NCI-H1930 (cell line): ENCODE measurements at places on chromosomes 2 and 18.

DNA sequence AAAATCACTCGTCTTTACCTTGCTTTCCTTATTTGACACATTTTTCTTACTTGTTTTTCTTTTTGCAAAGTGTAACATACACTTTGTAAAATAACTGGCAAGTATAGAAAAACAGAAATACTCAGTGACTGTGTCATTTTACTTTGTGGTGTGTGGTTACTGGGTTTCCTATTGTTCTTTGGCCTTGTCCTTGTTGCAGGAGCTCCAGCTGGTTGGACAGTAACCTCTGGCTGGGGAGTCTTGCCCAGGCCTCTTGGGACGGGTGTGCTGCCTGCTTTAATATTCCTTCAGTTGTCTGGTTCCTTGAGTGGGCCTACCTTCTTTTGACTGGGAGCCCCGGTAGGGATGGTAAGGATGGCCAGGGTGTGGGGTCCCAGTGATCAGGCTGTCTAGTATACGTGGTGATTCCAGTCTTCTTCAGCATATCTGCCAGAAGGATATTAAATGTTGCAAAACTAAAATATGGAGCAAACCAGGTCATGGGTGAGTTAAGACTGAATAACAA is 53.8 kb downstream of the RNF144A start:
- DNase-seq: no peak

DNA sequence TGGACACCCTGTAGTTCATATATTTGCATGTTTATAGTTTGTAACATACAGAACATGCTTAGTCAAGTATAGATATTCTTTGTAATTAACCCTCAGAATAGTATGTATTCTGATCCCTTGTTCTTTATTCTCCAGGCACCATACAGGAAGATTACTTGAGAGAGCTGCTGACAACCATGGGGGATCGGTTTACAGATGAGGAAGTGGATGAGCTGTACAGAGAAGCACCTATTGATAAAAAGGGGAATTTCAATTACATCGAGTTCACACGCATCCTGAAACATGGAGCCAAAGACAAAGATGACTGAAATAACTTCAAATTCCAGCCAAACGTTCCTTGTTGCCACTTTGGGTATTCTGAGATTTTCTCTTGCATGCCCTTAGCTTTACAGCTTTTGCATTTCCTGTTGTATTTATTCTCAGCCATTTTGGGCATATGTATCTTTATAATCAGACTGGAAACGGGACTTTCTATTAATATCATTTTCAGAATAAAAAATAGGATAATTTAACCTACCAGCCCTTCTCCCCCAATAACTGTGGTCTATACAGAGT is 6.2 kb upstream of the MYL12B start:
- no peak for DNase-seq

DNA sequence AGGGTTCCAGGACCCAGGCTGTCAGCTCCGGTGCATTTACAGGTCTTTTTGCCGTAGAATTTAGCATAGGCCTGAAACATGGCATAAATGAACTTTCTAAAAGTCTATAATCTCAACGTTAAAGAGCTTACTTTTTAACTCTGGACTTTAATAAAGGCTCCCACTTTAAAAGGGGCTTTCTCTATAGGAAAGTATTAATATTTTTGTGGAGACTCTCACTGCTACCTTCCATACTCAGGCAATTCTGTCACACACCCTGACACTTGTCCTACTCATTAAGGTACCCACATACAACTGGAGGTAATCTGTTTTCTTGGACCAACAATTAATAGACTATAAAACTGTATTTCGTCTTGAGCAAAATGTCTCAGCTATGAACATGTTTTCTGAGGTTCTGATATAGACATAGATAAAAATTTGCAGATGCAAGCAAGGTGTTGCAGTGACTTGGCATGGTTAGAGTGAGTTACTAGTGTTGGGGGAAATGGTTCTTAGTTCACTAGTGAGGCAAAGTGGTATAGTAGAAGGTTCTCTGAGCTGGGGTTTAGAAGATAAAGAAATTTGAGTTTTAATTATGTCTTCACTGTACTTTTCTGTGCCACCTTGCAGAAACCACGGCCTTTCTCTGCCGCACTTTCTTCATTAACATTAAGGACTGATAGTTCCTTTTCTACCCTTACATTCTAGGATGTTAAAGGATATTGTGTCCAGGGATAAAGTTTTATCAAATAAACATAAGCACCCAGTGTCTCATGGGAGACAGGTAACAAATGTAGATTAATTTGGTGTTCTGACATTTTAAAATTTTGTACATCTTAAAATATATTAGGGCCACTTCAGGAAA is 10.8 kb upstream of the NR4A2 start:
- no peak for DNase-seq

- no peak for DNase-seq
Measured at GRCh38 chr2:43934567-43934966, 61.2 kb downstream of the LRPPRC start.

DNA sequence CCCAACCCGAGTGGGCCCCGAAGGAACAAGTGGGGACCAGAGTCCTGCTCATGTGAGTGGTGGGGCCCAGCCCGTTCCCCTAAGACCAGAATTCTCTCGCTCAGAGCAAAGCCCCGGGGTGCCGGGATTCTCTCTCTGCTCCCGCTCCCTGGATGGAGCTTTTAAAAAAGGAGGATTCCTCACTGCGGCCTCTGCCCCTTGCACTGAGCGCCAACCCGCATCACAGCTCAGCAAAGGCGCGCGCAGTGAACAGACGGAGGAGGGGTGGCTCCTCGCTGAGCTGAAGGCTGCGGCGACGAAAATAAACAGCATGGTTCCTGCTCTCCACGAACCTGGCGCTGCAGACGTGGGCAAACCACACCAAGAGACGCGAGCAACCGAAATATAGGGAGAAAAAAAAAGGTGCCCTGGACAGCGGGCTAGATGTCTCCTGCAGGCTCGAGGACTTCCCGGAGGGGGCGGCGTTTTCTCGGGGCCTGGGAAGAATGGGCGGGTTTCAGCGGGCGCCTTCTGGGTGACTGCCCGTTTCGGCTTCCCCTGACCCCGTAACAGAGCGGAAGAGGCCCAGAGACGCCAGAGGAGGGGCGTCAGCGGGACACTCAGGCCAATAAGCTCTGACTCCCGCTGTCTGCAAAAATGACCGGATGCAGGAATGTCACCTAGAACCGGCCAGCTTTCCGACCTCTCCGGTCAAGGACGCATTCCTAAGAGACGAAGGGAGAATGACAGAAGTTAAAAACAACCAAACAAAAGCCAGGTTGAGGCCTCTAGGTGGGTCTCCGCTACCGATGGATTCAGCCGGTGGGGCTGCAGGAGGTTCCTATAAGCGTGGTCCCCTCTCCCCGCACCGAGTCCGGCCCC is 819 bp upstream of the KLF11 start:
- no peak for DNase-seq

DNA sequence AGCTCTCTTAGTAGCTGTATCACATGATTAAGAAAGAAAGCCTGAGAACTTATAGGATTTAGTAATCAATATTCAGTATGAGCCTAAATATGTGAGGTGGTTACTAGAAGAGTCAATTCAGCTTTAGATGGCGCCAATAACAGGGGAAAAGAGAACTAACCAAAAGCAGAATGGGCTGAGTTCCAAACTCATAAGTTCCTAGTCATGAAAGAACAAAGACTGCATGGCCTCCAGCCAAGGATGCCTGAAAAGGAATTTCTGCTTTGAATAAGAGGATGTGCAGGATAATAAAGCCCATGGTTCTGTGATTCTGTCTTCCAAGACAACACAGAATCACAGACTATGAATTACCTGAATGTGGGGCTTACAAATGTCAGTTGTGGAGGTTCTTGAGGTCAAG is 196.5 kb downstream of the SATB2 start:
- DNase-seq: no peak

- DNase-seq: peak; percentile 12
Measured at GRCh38 chr18:3448838-3449511, 997 bp upstream of the TGIF1 start.

GRCh38 chr2:214138779-214139178 is 272.1 kb upstream of the VWC2L start:
- DNase-seq: no peak

- no peak for DNase-seq
Measured at GRCh38 chr2:171958475-171958874, 36.2 kb downstream of the HAT1 start.

DNA sequence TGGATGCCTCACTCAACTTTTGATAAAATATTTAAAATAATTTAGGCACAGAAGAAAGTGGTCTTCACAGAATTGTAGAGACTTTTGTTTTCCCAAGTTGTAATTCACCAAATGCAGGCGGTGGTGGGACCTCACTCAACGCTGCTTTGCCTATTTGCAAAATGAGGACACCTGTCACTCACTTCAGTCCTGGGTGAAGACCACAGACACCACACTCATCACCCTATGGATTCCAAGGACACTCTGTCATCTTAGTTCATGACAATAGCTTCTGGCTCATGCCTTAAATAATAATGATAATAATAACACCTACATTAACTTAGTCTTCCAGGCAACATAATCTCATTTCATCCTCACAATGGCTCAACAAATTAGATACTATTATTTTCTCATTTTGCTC is 234.4 kb downstream of the RNF152 start:
- no peak for DNase-seq

DNA sequence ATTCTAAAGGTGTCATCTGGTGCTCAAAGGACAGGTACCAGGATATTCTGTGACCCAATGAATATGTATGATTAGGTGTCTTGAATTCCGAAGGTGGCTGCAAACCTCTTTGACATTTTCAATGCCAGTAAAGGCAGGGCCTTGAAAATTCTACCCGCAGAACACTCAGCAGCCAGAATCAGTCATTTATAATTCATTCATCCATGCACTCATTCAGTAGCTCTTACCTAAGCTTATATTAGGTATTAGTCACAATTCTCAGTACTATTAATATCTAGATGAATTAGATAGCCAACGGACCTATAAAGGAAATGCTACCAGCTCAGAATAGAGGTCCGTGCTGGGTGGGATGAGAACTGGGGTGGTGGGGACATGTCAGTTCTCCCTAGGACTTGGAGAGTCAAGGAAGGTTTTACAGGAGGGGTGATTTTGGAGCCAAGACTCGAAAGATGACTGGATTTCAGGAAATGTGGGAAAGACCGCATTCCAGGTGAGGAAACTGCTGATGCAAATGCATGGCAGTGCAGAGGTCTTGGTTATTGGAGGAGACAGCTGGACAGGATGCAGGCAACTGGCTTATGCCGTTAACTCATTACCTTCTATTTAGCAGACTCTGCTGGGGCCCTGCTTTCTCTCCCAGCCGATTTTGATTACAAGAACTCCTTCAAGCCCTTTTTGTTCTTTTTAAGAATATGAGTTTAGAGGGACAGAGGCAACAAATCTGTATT is 7.2 kb downstream of the TRIB2 start:
- no peak for DNase-seq

DNA sequence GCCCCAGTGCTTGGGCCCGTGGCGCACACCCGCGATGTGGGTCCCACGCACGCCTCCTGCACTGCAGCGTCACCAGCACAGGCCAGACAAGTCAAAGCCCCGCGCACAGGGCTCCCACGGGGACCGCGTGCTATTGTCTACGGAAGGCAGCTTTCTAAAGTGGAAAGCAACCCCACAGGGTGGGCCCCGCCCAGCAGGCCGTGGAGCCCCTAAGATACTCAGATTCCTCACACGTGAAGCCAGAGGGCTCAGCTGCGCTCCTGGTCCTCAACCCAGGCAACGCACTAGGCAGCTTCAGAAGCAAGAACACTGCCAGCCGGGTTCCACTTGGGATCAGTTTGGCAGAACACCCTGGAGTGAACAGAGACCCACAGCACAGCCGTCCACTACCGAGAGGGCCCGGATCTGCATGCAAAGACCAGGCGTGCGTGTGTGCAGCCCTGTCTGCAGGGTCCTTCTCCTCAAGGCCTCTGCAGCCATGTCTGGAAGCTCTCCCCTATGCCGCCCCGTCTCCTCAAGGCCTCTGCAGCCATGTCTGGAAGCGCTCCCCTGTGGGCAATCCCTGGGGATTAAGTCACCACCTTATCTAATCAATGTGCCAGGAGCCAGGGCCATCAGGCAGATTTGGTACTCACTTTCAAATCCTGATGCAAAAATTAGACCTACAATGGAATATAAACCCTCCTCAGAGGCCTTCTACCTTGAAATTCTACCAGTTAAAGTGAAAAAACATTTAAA is 231.3 kb downstream of the HDAC4 start:
- no peak for DNase-seq

DNA sequence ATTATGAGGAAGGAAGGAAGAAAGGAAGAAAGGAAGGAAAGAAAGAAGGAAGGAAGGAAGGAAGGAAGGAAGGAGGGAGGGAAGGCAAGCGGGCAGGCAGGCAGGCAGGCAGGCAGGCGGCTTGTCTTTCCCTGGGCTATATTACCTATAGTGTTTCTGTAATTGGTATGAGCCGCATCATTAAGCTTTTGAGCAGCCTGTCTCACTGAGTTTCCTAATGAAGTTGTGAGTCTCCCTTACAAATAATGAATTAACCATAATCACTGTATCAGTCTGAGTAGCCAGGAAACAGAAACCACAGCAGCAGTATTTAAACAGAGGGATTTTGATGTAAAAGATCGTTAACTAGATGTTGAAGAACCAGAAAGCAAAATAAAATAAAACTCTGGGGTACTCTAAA is 11.8 kb upstream of the SULT1C3 start:
- DNase-seq: no peak

DNA sequence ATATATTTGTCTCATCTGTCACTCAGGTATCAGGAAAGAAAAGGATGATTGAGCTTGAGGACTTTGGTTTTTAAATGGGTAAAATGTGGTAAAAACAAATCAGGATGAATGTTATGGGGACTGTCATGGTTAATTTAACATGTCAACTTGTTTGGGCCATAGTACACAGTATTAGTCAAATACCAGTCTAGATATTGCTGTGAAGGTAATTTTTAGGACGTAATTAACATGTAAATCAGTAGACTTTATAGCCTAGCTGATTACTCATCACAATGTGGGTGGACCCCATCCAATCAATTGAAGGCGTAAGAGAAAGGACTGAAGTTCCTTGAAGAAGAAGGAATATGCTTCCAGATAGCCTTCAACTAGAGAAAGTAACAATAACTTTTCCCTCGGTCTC is 275.7 kb upstream of the ZNF804A start:
- DNase-seq: no peak

- DNase-seq: no peak
Measured at GRCh38 chr2:113166187-113166645, 7.6 kb upstream of the PSD4 start.

DNA sequence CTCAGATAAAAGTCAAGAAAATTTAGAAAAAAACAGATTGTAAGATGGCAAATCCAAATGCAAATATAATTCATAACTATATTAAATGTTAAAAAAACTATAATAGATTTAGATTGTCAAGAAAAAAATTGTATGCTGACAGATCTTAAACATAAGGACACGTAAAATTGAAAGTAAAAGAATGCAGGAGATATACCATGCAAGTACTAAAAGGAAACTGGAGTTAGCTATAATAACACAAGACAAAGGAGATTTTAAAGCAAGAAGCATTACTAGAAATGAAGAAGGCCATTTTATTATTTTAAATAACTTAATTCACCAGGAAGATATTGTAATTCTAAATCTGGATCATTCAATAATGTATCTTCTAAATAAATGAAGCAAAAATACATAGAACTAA is 48.3 kb downstream of the TTC21B start:
- DNase-seq: no peak

- no peak for DNase-seq
Measured at GRCh38 chr2:59217360-59217759, 976.2 kb upstream of the FANCL start.

- no peak for DNase-seq
Measured at GRCh38 chr2:190280565-190281350, 38.9 kb downstream of the HIBCH start.
